Brain pericyte (primary cell): ENCODE measurements at places on chromosomes 4 and X.

DNA sequence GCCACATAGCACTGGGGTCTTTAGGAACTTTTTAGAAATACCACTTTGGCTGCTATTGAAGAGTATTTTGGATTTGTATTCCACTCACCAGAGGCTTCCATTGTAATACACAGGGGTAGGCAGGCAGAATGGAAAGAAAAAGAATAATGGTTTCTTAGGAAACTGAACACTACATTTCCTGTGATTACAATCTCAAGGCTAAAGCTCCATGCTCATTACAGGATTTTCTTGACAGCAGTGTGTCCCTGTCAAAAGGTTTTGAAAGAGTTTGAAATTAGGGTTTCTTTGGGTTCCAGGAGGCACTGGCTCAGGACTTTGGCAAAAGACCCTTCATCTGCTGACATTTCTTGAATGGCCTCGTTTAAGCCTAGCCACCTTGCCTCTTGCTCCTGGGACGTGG lies 74.8 kb upstream of the STIM2 start:
- DNase-seq, result no peak

DNA sequence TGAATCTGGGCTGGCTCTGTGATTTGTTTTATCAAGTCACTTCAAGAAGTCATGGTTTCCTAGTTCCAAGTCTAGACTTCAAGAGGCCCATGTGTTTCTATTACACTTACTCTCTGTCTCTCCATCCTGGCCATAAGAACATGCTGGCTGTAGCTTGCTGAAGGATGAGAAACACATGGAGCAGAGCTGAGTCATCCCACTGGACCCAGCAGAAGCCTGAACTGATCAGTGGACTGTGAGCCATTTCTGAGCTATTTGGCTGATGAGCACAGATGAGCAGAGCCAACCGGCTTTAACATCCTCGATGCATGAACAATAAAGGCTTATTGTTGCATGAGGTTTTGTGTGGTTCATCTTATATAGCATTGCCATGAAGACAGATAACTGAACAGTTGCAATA lies 290.6 kb upstream of the BOD1L1 start:
- DNase-seq, result peak; percentile 77

- DNase-seq, result no peak
Observed at GRCh38 chrX:101668143-101668542, 8.5 kb upstream of the ARMCX2 start.

DNA sequence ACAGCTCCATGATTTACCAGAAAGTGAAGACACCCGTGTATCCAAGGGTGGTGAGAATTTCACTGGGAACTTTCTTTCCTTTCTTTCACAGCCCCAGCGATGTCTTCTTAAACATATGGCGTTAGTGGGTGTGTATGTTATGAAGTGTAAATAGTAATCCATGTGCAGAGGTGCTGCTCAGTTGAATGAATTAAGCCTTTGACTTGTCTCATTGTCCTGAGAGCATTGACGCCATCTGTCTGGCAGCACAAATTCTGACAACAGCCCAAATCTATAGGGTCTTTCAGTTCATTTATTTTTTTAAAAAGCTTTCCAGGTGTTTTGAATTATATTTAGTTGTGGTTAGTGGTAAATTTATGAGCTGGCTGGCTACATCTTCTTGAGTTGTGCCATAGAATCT lies 69.4 kb downstream of the CLCN5 start:
- DNase-seq, result no peak

DNA sequence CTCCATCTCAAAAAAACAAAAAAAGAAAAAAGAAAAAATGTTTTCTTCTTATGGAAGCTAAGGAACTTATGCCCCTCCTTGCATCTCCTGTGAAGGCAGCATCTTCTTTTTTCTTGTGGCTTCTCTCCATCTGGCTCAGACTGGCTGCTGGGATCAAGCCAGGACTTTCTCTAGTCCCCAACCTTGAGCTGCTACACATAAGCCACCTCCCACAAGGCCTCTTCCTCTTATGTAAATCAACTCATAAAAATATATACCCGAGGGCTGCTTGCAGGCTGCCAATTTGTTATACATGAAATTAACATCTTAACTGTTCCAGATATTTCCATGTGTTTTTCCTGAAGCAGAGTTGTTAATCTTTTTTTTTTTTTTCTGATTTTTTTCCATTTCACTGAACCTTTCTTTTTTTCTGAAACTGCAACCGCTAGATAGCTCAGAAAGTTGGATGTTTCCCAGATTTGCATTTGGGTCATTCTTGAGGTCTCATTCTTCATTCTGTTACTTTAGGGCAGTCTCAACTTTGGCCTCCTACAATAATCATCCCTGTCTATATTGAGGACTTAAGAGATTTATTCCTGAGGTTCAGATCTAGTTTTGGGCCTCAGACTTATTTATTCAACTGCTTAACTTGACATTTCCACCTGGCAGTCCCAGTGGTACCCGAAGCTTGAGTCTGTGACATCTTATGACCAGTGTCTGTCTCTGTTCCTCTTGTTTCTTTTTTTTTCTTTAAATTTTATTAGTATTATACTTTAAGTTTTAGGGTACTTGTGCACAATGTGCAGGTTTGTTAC lies 10.3 kb downstream of the SNX25 start:
- DNase-seq, result no peak

DNA sequence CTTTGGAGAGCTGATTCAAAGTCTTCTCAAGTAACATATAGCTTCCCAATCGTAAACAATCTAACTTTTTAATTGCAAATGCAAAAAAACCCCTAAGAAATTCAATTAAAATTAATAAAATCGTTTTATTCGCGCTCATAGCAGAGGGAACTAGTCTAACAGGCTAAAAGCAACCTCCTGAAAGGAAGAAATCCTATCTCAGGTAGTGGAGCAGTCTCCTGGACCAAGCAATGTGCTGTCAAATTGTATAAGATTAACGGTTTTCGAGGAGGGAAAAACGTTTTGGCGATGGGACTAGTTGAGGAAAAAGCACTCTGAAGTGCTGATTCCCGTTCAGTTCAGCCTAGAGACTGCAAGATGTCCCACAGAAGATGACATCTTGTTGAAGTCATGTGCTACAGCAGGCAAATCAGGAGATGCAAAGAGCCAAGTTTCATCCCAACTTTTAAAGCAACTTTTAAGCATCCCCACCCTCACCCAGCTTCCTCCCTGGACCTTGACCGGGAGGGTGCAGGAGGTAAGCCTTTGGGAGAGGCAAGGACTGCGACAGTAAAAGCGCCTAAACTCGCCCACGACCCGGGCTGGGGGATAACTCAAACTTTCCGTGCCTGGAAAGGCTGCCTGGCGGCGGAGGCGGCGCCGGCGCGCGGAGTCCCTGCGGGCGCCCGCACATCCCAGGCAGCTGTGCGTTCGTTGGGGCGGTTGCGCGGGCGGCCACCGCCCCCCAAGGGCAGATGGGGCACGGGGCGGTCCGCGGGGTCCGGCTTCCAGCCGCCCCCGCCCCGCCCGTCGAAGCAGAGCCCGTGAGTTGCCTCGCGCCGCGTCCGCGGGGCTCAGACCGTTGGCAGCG lies 784 bp downstream of the MAP7D3 start:
- no peak for DNase-seq

- DNase-seq, result no peak
Observed at GRCh38 chrX:10628906-10629305, 8.5 kb upstream of the MID1 start.

GRCh38 chr4:69910016-69910782 lies 20.7 kb upstream of the CSN1S1 start:
- DNase-seq, result peak; percentile 24

DNA sequence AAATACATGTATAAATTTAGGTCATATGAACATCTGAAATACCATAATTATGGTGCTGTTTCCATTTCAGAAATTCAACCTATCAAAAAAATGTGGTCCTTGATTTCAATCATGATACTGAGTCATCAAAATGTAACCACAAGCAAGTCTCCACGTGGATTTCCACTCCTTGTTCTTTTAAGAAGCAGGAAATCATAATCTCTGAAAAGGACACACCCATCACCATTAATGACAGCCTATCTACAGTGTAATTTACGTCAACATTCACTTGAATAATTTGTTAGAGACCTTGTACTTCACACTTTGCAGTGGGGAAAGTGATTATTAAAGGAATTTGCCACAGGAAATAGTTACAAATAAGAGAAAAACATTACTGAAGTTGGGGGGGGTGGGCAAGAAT lies 17.7 kb upstream of the SLC7A11 start:
- no peak for DNase-seq

GRCh38 chrX:24396236-24396930 lies 35.9 kb downstream of the SUPT20HL1 start:
- no peak for DNase-seq

DNA sequence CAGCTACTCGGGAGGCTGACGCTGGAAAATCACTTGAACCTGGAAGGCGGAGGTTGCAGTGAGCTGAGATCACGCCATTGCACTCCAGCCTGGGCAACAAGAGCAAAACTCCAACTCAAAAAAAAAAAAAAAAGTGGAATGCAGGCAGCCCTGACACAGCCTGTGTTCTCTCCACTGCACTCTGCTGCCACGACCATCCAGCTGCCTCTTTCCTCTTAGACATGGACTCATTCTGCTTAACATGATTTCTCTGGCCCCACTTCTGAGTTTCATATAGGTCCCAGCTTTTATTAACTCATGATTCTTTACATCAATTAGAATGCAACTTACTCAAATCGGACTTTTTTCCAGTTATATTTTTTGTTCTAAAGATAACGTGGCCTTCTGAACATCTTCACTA lies 29.6 kb downstream of the SLC10A6 start:
- no peak for DNase-seq

GRCh38 chr4:4668355-4669210 lies 126.7 kb upstream of the STX18 start:
- no peak for DNase-seq

DNA sequence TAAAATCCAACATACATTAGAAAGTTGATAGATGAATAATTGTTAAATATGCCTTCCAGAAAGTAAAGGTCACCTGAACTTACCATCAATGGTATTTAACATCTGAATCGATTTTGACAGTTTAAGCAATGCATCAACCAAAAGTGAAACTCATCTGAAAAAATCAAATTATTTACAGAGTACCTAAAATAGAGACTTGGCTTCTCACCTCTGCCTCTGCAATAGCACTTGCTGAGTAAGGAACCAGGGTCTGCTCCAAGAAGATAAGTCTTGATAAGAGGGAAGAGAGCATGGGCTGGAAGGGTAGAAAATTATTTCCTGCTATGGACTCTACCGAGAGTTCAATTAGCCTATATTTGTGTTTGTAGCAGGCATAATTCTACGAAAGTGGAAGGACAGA lies 868.3 kb downstream of the STIM2 start:
- no peak for DNase-seq

- DNase-seq, result no peak
Observed at GRCh38 chr4:152738827-152739226, 40.7 kb downstream of the TIGD4 start.

- DNase-seq, result no peak
Observed at GRCh38 chrX:68183612-68184214, 249.6 kb downstream of the OPHN1 start.

DNA sequence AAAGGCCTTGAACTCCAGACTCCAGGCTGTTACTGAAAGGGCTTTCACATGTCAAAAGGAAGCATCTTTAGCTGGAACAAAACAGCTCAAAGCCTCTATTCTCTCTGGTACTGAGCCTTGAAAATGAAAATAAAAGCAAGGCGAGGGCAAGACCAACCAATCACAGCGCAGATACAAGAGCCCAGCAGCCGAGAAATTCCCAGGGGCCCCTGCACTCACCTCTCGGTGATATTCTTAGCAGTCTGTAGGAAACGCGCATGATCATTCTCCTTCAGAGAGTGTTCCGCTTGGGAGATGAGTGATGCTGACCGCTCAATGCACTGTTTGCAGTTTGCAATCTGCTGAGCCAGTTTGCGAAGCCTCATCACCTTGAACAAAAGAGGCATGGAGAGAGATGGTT lies 138.1 kb downstream of the MID1 start:
- DNase-seq, result no peak

- DNase-seq, result no peak
Observed at GRCh38 chrX:41684138-41684537, 4.6 kb upstream of the GPR34 start.

DNA sequence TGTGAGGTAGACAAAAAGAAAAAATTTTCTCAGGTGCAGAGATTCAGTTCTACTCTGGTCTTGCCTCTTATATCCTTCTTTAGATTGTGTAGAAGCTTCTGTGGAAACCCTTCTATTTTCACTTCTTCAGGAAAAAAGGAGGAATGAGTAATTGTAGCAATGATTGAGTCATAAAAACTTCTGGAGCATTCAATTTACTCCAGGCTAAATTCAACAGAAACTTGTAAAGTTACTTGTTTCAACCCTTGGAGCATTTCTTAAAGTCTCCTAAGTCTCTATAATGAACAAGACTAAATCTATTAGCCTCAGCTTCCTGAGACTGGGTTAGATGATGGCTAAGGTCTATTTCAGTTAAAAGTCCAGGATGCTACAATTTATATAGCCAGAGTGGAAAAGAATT lies 29.9 kb downstream of the BOD1L1 start:
- no peak for DNase-seq

GRCh38 chrX:134743091-134743490 lies 84.8 kb upstream of the PLAC1 start:
- no peak for DNase-seq

DNA sequence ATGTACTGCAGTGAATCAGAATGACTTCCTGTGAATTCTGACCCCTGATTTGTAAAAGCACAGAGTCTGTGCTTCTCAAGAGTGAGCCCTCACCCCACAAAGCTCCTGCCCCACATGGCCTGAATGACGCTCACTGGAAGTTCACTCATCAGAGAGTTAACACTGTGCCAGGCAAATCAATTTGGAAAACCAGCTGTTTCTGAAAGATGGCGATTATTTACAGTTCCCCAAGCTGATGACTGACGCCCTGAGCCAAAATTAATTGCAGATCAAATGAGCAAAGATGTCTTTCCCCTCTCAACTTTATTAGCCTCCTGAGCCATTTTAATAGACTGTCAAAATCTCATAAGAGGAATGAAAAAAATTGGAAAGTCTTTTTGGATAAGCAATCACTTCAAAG lies 118.0 kb downstream of the SLC2A9 start:
- no peak for DNase-seq

DNA sequence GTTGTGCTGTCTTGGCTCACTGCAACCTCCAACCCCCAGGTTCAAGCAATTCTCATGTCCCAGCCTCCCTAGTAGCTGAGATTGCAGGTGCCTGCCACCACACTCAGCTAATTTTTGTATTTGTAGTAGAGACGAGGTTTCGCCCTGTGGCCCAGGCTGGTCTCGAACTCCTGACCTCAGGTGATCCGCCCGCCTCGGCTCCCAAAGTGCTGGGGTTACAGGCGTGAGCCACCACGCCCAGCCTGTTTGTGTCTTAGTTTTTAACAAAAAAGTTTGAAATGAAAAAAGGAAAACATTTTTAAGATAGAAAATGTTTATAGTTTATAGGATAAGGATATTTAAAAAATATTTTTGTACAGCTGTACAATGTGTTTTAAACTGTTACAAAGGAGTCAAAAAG lies 62.4 kb downstream of the CAPN6 start:
- DNase-seq, result no peak

DNA sequence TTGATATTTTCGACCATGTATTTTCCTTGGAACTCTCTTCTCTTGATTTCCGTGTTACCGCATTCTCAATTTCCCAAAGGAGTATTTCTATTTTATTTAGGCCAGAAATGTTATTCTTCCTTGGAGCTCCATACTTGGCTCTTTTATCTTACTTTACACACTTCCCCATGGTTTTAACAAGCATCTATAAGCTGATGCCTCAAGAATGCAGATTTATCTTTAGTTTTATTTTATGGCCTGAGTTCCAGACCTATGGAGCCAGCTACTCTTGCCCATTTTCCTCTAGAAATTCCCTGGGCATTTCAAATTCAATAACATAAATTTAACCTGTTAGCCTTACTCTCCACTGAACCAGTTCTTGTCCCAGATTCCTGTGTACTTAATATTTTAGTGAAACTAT lies 43.7 kb downstream of the SULT1E1 start:
- DNase-seq, result peak; percentile 66

GRCh38 chr4:140289486-140289885 lies 84.0 kb upstream of the SCOC start:
- DNase-seq, result no peak
